ENCODE measurements at places on chromosomes 6 and 20.

DNA sequence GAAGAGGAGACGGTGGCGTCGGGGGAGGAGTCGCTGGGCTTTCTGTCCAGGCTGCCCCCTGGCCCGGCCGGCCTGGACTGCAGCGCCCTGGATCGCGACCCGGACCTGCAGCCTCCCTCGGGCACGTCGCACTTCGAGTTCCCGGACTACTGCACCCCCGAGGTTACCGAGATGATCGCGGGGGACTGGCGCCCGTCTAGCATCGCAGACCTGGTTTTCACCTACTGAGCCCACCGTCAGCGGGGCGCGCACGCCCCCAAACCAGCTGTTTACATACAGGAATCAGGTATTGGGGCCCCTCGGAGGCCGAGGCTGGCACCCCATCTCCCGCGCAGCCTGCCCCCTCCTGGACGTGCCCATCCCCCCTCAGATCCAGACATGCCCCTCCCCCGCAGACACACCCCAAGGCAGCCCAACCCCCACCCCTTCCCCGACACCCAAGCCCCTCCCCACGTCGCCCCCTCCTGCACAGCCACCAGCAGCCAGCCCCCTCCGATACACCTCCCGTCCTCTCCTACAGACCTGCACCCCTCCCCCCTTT is 1.4 kb downstream of the SOX12 start:
- no peak for DNase-seq

- DNase-seq: no peak
Observed at GRCh38 chr6:324116-324728, 31.9 kb downstream of the DUSP22 start.

- no peak for DNase-seq
Observed at GRCh38 chr6:36334832-36335459, 1.7 kb downstream of the BNIP5 start.

DNA sequence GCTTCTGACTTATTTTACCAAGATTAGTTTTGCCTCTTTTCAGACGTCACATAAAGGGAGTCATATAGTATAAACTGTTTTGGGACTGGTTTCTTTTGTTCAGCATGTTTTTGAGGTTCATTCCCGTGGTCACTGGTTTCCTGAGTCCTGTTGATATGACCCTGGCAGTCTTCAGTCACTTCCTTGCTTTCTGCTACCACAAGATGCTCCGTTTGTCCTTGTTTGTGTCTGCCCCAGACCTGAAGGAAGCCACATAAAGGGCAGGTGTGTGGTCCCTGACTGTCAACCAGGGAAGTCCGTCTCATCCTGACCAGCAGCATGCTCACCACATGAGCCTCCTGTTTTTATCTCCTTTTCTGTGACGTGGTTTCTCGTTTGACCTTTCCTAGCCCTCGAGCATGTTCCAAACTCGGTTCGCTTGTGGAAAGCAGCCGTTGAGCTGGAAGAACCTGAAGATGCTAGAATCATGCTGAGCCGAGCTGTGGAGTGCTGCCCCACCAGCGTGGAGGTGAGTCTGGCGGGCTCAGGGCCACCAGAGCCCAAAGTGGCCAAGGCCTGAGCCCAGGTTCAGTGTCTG is 26.1 kb upstream of the C20orf204 start:
- DNase-seq: no peak

DNA sequence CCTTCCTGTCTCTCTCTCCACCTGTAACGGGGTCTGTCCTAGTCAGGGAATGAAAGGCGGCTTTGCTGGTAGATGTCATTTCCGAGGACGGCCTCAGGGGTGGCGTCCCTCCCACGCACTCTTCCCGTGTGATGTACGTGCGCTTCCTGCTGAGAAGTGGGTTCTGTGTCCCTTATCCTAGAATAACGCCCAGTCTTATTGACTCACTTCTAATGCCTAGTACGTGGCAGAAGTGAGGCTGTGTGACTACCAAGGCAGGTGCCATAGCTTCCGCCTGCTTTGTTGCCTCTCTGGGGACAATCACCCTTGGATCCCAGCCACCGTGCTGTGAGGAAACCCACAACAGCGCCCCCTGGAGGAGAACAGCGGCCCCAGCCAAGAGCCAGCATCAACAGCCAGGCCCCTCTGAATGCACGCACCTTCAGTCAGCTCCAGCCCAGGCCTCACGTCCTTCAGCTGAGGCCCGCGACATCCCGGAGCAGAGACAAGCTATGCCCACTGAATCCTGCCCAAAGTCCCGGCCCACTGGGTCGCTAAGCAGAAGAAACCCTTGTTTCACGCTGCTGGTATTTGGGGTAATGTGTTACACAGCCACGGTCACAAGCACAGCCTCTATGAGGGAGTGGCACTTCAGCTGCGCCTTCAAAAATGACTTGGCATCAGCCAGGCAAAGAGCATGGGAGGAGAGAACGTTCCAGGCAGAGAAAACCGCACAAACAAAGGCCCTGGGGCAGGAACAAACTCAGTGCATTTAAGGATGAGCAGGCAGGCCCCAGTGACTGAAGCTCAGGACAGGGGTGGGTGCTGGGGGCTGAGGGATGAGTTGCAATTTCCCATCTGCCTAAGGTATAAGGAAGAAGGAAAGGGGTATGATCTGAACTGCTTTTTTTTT is 224.2 kb downstream of the NFATC2 start:
- DNase-seq: peak; percentile 7

- no peak for DNase-seq
Observed at GRCh38 chr20:3297079-3297378, 58.0 kb upstream of the SLC4A11 start.

- no peak for DNase-seq
Observed at GRCh38 chr6:88008831-88009231, 38.8 kb upstream of the SPACA1 start.

DNA sequence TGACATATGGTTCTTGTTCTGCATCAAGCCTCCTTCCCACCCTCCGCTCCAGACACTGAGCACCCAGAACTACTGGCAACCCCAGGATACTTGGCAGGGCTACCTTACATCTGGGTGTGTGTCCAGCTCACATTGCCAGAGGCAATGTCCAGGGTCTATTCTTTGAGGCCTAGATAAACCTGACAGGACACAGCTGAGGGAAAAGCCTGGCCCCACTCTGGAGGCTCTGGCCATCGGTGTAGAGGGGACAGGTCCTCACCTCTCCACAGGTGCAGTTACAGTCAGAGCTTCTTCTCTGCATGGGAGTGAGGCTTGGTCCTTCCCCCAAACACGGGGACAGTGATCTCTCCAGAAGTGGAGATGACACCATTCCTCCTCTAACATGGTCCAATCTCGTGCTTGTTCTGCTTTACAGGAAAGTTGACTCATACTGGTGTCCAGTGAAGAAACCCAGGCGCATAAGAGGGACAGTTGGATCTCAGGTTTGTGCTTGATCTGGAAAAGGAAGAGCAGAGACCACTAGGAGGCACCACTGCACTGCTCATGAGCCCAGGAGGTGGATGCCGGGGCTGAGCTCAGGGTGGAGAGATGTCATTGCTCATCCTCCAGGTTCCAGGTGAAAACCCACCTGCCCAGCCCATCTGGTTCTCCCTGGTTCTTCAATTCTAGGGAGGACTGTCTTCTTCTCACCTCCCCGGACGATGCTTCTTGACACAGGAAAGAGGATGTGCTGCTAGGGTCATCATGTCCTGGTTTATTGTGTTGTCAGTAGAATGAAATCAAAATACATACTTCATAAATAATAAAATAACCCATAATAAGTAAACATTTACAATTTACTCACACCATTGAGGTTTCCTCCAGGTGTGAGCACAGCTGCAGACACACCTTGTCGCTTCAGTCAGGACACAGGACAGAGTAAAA is 14.7 kb downstream of the HLA-F start:
- peak; percentile 37 for DNase-seq

DNA sequence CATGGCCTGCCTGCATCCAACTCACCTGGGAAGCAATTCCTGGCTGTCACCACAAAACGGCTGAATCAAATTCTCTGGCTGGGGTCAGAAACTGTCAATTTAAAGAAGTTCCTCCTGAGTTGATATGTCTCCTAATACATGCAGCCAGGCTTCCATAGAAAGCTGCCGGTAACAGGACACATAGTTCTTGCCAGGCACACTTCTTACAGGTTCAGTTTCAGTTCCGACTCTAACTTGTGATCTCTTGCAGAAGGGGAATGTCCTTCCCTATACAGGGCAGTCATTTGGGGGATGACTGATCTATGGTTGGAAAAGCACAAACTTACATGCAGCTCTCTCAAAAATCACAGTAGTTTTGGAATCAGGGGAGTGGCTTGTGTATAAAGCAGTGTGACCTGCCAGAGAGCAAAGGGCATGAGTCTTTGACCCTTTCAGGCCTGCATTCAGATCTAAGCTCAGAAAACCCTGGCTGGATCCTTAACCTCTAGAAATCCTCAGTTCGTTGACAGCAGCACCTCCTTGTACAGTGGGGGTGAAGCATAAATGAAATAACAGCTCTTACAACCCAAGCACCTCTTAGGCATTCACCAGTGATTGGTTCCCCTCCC is 195.6 kb downstream of the SCP2D1 start:
- no peak for DNase-seq

GRCh38 chr20:44772636-44773035 is 27.0 kb downstream of the KCNK15 start:
- no peak for DNase-seq

- DNase-seq: no peak
Observed at GRCh38 chr6:4179960-4180651, 44.7 kb upstream of the ECI2 start.

GRCh38 chr6:129835691-129836090 is 25.4 kb downstream of the TMEM244 start:
- DNase-seq: no peak

- no peak for DNase-seq
Observed at GRCh38 chr20:37360391-37361115, 14.6 kb downstream of the SRC start.

DNA sequence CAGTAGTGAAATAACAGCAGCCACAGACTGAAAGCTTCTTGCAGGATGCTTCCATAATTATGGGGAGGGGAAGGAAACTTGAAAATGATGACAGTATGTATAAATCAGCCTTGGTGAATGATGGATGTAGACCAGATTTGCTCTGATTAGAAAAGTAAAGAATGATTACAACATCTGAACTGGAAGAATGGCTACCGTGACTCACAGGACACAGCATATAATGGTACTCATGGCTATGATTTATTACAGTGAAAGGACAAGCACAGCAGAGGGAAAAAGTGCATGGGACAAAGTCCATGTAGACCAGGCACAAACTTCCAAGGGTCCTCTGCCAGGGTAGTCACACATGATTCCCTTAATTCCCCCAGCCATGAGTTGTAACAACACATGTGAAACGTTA is 70.7 kb upstream of the POPDC3 start:
- no peak for DNase-seq

GRCh38 chr6:109024368-109024767 is 70.3 kb downstream of the SESN1 start:
- no peak for DNase-seq

DNA sequence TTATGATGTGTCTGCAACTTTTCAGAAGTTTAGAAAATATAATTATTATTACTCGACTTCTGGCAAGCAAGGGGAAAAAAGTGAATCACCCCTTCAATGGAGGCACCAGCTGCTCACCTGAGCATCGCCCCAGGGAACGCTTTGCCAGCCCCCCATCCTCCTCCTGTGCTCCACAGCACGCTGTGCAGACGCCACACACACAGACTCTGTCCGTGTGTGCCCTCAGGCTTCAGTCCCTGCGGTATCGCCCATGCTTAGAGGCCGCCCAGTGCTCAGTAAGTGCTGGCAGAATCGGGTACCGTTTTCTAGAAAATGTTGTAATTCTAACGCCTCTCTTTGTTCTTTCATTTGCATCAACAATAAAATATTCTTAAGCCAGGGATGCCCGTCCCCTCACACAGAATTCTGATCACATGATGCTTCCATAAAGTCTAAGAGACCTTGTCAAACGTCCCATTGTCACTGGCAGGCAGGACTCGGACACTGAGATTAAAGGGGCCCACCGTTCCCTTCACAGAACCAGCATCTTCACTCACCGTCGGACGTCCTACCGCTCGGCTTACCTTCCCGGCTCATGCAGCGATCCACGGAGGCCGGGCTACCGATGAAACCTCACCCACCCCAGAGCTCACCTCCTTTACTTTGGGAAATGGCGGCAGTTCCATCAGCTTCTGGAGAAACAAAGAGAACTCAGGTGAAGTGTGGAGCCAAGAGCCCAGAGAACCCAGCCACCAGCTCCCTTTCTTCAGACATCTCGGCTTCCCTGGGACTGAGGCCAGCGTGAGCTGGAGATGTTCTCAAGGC is 105.5 kb downstream of the DLL1 start:
- no peak for DNase-seq

GRCh38 chr6:163231356-163232014 is 183.0 kb upstream of the QKI start:
- no peak for DNase-seq

GRCh38 chr6:88843040-88843439 is 120.4 kb downstream of the RNGTT start:
- DNase-seq: no peak

DNA sequence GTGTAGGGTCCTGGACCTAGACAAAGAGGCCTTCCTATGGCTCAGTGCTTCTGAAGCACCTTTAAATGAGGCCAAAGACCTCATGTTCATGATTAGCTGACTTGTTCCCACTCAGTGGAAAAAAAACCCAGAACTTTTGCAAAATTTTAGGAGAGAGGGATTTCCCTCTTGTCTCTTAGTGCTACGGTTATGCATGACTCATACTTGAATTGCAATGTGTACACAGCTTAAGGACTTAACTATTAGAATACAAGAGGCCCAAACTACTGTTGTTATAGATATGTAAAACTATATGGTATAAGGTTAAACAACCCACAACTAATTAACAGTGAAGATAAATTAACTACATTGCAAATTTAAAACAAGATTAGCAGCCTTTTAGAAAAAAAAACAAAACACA is 32.3 kb upstream of the HLA-A start:
- DNase-seq: no peak

DNA sequence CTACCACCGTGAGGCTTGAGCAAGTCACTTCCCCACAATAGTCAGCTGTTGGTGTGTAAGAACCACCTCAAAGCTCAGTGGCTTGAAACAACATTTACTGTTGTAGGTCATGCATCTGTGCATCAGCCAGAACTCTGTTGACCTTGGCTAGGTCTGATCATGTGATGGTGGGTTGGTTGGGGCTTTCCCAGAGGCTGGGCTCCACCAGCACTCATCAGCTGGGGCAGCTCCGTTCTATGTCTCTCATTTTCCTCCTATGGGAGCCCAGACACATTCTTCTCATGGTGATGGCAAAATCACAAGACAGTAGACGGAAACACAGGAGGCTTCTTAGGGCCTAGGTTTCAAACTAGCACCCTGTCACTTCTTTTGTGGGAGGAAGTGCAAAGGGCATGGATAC is 42.8 kb upstream of the PSMF1 start:
- DNase-seq: no peak

GRCh38 chr6:5287205-5287965 is 26.1 kb downstream of the FARS2 start:
- no peak for DNase-seq

- no peak for DNase-seq
Observed at GRCh38 chr20:51729771-51730170, 38.4 kb downstream of the ATP9A start.

- DNase-seq: no peak
Observed at GRCh38 chr6:109718991-109719390, 27.9 kb downstream of the FIG4 start.

GRCh38 chr6:14877758-14878157 is 368.1 kb upstream of the JARID2 start:
- no peak for DNase-seq

All from Jurkat, Clone E6-1 (cell line).